ENCODE measurements at places on chromosomes 12 and 14.

DNA sequence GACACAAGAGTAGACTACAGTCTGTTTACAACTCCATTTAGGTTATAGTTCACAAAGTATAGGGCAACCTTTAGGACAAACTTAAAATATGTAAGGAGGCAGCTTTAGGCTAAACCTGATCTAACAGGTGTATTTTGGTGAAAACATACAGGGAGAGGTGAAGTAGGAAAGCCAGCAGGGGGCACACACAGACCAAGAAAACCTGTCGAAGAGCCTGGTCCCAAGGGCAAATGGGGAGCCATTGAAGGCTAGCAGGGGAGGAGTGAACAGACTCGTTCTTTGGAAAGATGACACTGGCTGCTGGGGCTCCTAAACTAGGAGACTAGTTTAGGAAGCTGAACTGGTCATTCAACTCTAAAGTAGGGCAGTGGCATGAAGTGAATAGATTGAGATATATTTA is 138.8 kb upstream of the WSCD2 start:
- peak; percentile 42 for DNase-seq

DNA sequence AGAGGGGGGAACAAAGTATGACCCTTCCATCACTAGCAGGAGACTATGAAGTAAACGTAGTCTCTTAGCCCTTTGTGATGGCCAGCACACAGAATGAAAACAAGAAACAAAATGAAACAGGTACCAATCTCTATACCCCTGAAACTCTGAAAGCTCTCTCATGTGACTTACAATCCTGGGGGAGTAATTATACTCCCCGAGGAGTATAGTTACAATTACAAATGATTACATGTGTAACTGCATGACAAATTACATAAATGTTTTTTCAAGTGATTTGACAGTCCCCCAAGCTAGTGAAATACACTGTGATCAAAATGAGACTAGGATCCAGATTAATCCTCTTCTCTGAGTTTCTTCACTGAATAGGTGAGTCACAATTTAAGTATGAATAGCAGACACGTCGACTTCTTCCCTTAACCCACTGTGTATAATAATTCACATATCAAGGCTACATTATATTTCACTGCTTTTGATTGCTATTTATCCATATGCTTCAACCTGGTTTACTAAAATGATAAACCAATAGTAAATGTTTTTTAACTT is 74.0 kb downstream of the SPTSSA start:
- no peak for DNase-seq

GRCh38 chr14:95611293-95611880 is 74.8 kb upstream of the TCL1B start:
- no peak for DNase-seq

- no peak for DNase-seq
These were observed 50.5 kb downstream of the KITLG start for GRCh38 chr12:88529531-88530488.

- DNase-seq, result no peak
These were observed 82.0 kb downstream of the PRICKLE1 start for GRCh38 chr12:42507565-42507964.

DNA sequence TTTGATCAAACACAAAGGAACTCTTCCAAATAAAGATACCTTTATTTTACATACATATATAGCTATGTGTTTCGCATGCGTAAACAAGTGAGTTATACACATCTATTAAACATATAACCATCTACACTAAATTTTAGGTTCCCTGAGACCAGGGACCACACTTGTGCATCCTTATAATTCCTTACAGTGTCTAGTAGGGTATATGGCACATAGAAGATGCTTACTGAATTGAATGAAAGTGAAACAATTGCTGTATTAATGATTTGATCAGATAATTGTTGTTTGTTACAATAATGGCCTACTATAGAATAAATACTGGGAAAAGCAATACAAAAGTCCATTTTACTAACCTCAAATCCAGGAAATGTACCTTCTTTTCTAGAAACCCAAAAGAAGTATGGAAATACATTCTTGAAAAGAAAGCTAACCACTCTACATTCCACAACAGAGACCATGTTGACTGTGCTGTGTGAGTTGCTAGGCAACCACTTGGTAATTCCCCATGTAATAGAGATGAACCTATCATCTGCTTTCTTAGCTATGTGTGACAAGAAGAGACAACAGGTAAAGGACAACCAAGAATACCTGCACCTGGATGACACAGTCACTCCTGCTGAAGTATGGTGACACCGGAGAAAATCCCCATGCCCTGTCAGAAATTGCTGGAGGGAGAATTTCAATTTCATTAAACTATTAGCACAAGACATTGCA is 11.9 kb upstream of the CIPC start:
- DNase-seq, result no peak
